Activated CD8-positive, alpha-beta memory T cell treated with anti-CD3 and anti-CD28 coated beads for 48 hours (primary cell): ENCODE measurements at places on chromosomes 7 and 10.

DNA sequence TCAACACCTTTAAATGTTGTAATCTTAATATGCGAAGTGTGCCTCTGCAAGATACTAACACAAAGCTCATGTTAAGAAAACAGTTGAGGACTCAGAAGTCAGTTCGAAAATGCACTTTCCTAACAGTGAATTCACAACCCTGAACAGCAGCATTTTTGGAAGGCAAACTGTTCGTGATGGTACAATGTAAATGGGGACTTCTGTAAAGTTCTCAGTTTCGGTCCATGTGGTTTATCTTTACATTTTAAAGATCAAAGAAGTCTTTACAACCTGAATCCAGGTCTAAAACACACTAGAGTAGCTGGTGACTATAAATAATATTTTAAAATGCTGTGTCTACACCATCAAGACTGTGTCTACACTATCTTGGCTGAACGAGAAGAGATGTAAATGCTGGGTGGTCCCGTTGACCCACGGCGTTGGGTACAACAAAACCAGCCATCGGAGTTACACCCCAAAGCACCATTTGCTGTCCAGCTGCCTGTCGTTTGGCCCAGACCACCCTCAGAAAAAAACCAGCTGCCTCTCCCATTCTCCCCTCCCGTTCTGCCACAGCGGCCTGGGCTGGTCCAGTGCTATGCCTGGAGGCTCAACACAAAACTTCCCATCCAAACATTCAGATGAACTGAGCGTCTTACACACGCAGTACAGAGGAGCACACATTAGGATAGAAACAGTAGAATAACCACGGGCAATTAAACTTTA, 42.9 kb downstream of the MKI67 start:
- no peak for DNase-seq

- DNase-seq: no peak
Measured at GRCh38 chr7:35415411-35415822, 161.5 kb upstream of the TBX20 start.

GRCh38 chr10:15045380-15045779, 1.6 kb downstream of the OLAH start:
- no peak for DNase-seq

GRCh38 chr7:5526100-5526905, 102.7 kb upstream of the TNRC18 start:
- DNase-seq: no peak

GRCh38 chr7:138992052-138992531, 10.9 kb upstream of the KIAA1549 start:
- DNase-seq: no peak

DNA sequence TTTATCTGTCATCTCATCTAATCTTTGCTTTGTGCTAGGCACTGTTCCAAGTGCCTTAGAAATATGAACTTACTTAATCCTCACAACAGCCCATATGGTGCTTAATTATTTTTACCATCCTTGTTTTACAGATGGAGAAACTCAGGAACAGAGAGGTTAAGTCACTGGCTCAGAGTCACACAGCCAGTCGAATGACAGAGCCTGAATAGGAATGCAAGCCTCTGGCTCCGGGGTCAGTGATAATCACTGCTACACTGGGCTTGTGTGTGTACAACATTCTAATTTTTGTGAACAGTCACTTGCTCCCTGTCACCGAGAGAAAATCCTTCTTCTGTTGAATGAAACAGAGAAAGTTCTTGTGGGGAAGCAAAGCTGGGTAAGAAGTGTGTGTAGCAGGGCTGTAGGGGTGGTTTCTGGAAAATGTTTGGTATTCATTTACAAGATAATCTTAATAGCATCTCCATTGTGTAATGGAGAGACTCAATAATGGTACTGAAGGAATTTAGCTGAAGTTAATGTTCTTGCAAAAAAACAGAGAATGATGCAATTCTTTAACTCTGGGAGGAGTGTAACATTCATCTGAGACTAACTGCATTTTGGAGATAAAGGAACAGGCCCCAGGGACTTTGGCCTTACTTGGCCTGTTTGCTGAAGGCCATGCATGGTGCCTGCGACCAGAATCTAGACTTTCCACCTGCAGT, 290.6 kb downstream of the FRMD4A start:
- no peak for DNase-seq

GRCh38 chr7:76225379-76225778, 23.7 kb downstream of the SRRM3 start:
- no peak for DNase-seq

- no peak for DNase-seq
Measured at GRCh38 chr7:117889611-117890010, 16.4 kb upstream of the CTTNBP2 start.

DNA sequence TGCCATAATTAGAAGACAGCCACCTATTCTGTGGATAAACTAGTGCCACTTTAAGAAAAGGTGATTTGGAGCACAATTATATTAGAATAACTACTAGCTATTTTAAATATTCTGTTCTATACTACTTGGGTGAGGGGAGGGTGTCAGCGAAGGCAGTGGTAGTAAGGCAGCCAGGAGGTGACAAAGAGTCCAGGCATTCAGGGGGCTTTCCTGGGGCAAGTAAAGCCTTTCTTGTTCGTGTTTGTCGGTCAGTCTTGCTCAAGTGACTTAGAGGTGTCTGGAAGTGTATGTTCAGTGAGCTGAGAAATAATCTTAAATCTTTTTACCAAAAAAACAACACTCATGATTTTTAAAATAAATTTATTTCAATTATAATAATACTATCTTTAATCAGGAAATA, 34.4 kb downstream of the ADD3 start:
- no peak for DNase-seq

- DNase-seq: no peak
Measured at GRCh38 chr10:33835556-33835955, 501.1 kb upstream of the NRP1 start.

DNA sequence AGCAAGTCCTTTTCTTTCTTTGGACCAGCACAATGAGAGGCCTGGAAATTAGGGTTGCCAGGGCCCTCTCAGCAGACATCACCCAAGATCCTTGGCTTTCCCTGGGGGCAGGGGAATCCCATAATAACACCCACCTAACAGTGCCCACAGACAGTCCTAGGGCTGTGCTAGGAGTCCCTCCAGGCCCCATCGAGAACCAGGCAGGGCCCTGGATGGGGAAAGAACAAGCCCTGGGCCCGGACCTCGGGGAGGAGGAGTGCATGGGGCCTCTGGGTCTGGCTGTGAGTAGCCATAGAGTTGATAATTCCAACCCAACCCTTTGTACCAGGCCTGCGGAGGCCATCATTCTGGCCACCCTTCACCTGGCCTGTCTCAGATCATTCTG, 201.2 kb upstream of the ZMIZ1 start:
- no peak for DNase-seq

DNA sequence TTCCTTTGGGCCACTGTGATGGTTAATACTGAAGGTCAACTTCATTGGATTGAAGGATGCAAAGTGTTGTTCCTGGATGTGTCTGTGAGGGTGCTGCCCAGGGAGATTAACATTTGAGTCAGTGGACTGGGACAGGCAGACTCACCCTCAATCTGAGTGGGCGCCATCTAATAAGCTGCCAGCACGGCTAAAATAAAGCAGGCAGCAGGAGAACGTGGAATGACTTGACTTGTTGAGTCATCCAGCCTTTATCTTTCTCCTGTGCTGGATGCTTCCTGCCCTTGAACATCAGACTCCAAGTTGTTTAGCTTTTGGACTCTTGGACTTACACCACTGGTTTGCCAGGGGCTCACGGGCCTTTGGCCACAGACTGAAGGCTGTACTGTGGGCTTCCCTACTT, 1046.9 kb downstream of the TYW1 start:
- DNase-seq: no peak

DNA sequence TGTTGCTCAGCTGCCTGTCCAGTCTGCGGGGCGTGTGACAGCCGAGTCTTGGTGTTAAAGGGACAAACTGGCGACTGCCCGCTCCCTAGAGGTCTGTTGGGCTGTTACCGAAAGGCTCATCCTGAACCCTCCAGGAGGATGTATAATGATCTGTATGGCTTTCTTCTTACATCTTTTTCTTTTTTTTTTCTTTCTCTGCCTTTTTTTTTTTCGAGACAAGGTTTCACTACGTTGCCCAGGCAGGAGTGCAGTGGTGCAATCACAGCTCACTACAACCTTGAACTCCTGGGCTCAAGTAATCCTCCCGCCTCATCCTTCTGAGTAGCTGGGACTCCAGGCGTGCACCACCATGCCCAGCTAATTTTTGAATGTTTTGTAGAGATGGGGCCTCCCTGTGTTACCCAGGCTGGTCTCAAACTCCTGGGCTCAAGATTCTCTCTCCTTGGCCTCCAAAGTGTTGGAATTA, 857 bp downstream of the INTS15 start:
- no peak for DNase-seq

GRCh38 chr10:88091490-88092061, 228.2 kb downstream of the PTEN start:
- DNase-seq: no peak

DNA sequence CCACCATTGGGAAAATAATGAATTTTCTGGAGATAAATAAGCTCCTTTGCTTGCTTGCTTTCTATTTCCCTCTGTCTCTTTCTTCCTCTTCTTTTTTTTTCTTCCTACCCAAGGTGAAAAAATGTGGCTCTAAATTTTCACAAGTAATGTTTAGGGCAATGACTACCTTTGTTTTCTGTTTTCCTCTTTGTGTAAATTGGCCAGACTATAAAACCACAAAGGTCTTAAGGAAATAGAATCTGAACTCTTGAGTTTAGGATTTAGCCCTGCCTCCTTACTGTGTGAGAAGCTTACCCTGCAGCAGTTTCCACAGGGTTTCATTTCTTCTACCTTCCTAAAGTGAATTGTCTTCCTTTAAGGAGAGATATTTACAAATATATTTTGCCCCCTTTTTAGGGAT, 330.4 kb downstream of the ARL4A start:
- no peak for DNase-seq

DNA sequence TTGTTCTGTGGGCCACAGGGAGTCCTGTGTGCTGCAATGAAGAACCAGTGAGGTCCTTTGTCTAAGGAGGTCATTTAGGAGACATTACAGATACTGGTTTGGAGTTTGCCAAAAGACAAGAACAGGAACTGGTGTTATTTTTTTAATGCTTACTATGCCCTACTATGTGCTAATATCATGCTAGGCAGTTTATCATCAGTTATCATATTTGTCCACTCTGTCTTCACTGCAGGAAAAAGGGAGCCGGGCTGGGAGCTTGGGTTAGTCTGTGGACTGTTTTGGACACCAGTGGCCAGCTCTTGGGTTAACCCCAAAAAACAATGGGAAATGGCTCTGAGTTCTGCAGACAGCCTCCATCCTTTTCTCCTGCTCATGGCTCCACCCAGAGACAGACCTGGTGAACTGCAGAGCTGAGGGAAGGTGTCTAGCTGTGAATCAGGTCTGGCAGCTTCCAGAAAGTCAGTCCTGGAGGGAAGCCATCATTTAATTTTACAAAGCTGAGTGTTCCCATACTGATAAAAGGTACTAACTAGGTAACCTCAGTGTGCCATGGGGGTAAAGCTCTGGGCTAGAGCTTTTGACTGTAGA, 101.2 kb upstream of the ZNF746 start:
- DNase-seq: no peak

GRCh38 chr10:78894841-78895195, 173.9 kb upstream of the ZMIZ1 start:
- DNase-seq: no peak

DNA sequence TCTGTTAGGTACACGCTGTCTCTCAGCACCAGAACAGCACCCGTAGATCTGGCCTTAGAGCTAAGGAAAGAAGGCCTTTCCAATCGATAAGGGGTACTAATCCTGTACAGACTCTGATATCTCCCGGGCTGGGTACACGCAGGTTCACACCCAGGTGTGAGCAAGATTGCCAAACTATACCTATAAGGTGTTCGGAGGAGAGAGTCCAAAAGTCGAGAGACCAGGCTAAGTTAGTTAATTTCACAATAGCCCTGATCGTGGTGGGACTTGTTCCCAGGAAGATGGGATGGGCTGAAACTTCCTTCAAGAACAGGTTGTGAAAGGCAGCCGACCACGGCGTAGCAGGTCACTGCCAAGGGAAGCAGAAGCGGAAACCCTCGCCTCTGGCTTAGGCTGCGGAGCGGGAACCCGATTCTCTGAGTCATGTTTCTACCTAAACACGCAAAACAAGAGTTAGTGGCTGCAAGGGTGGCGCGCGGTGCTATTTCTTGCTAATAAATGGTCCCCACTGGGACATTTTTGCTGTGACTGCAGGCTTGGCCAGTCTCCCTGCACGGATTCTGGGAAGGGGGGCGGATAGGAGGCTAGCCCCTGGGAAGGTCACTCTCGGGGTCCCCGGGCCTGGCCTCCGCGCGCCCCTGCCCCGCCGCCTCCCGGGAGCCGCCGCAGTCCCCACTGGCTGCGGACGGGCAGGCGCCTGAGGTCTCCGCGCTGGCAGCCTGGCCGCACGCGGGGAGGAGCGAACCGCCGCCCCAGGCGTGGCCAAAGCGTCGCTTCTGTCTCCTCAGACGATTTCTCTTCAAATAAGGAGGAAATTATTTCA, 75.4 kb upstream of the PDSS1 start:
- DNase-seq: no peak

DNA sequence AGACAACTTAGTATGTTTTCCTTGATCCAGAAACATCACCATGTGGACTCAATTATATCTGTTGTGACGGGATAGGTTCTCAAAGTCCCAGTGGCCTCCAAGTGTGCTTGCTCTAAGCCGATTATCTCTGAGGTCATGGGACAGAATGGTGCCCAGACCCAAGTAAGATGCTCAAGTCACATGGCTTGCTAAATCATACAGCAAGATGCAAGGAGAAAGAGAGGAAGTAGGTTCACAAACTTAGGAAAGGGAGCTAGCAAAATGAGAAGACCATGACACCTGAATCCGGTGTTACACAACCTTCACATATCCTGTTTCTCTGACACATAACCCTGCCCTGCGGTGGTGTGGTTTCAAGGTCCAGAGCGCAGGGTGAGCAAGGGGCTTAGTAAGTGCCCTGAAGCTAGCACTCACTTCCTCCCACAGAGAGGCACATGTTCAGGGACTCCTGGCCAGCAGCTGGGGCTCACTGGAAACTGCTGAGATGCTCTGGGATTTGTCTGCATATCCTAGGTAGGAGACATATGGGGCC, 590.9 kb upstream of the ANKRD30A start:
- no peak for DNase-seq

DNA sequence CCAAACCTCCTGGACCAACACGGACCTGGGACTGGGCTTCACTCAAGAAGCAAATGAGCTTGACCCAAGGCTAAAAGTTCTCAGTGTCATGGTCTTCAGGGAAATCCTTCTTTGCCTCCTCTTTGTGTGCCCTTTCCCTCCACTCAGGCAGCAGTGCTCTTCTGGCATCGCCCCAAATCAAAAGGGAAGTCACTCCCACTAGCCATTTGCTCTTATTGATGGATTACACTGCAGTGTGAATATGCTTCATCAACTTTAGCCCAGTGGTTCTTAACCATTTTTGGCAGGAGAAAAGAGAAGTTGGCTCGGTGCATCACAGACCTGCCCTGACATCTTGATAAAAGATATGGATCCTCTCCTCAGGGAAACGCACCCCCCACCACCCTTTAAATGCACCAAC, 19.2 kb upstream of the IKZF1 start:
- DNase-seq: no peak

- no peak for DNase-seq
Measured at GRCh38 chr7:712381-713138, 13.9 kb upstream of the DNAAF5 start.

GRCh38 chr7:64574540-64575099, 11.7 kb upstream of the ZNF680 start:
- no peak for DNase-seq

GRCh38 chr7:18038382-18038781, 10.7 kb upstream of the PRPS1L1 start:
- DNase-seq: no peak

GRCh38 chr10:97277551-97277950, 14.9 kb downstream of the ARHGAP19 start:
- no peak for DNase-seq
